ENCODE measurements at places on chromosomes 13 and 19.

GRCh38 chr13:99085139-99085807 lies 107.4 kb upstream of the DOCK9 start:
- DNase-seq = no peak

DNA sequence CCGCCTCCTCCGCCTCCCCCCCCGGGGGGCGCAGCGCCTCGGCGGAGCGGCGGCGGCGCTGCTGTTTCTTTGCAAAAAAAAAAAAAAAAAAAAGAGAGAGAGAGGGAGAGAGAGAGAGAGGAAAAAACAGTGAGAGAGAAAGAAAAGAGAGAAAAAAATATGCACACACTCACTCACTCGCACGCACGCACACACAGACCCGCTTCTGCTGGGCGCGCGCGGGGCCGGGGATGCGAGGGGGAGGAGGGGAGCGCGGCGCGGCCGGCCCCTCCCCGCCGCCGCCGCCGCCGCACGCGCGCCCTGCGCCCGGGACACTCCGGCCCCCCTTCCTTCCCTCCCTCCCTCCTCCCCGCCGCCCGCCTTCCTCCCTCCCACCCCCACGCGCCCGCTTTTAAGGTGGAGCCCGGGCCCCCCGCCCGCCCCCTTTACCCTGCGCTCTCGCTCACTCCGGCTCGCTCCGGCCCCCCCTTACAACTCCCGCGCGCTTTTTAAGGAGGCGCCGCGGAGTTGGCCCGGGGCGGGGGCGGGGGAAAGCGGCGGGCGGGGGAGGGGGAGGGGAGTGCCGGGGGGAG lies at the start of gene SAMD1:
TSS of gene SAMD1 (minus strand) at position 243 of the 572 bp plus-strand sequence.
- no peak for DNase-seq

- no peak for DNase-seq
Measured at GRCh38 chr13:98504371-98504963, 72.4 kb downstream of the STK24 start.

DNA sequence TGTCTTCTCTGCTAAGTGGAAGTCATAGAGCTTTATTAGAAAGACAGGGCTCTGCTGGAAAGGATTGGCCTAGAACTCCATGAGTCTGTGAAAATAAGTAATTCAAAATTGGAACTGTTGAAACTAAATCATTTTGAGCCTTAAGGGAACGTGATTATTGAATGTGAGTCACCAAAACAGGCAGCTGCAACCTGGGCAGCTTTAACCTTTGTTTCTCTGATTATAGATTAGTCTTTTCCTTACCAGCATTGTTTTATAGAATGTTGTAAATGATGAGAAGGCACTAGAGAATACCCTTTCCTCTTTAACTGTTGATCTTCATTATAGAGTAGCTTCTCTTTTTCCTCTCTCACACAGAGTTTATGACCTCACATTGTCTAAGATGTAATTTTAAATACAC lies 638.8 kb upstream of the SLITRK6 start:
- no peak for DNase-seq

- DNase-seq = no peak
Measured at GRCh38 chr19:17358395-17358794, 18.7 kb downstream of the PLVAP start.
